Heart left ventricle (tissue), 16 donors: ENCODE measurements at places on chromosomes 3 and 15. TPM values are rescaled to one million over a fixed set of nuclear protein-coding genes. Genes with fewer than 3 reads are reported as not detected.

Gene SLC51A
- 0.72 TPM for polyA plus RNA-seq

DNA sequence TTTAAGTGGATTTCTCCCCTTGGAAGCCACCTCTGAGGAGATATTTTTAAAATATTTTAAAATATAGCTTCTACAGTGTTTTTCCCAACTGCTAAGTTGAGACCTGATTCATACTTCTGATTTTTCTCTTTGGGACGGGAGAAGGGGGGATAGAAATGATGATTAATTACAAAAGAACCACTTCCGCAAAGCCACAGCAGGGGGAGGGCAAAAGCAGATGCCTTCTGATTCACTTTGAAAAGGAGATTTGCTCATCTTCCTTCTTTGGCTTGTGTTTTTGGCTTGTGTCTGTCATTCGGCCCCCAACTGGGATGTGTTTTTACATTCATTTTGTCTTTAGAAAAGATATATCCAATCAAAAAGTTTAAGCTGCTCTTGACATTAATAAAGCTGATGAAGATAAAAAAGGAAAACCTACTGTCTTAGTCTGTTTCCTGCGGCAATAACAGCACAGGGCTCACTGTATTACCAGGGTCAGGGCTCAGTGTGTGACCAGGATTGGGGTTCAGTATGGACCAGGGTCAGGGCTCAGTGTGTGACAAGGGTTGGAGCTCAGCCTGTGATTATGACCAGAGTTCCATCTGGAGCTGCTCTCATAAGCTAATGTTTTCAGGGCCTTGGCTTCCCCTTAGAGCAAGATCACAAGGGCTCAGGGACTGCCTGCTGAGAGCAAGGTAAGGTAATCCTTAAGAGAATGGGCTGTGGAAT is 223.2 kb downstream of the MTHFS start:
- DNase-seq, result no peak

Gene SLC12A8
- polyA plus RNA-seq, result 0.69 TPM

Gene B3GALNT1
- polyA plus RNA-seq, result 15.2 TPM

GRCh38 chr3:194860725-194861124 is 175.0 kb downstream of the FAM43A start:
- no peak for DNase-seq

DNA sequence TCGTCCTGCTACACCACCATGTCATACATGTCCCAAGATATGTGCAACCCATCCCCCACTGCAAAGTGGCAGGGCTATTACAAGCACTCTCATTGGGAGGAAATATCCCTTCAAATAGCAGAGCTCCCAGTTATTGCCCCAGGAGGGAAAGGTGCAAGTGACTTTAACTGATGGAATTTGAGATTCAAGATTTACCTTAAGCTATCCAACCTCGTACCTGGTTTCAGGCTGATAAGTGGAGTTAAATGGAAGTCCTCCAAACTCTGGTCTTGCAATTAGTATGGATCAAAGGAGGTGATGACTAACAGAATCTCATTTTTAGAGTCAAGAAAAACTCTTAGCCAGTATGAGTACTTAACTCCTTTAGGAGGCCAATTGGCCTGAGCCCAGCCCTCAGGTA is 2.1 kb downstream of the SLCO2A1 start:
- no peak for DNase-seq

Gene TEX9
- 0.19 TPM for polyA plus RNA-seq

DNA sequence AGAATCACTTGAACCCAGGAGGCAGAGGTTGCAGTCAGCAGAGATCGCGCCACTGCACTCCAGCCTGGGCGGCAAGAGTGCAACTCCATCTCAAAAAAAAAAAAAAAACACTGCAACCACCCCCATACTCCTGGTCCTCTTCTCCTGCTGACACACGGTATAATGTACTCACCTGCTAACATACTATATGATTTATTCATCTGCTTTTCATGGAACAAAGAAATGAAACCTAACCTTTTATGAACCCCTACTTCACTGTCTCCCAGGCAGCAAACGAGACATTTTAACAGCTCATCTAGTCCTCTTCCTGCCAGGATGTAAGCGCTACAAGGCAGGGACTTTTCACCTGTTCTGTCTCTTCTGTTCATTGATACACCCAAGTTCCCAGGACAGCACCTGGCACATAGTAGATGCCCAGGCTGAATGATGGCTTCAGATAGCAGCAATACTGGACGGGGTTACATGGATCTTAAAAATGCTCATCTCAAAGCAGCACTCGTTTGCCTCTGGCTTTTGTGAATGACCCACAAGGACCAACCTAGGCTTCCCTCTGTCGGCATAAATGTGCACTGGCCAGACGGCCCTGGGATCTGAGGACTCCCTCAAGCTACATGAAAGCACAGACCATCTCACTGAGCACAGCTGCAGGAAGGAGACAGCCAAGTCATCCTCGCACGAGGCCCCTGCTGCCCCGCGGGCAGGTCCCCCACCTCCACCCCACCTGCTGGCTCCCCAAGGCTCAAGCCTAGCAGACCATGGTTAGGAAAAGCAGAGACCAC is 20.3 kb downstream of the XXYLT1 start:
- DNase-seq, result no peak
